ENCODE measurements at places on chromosomes 1 and 21. TPM values are rescaled to one million over a fixed set of nuclear protein-coding genes. Genes with fewer than 3 reads are reported as not detected.
A peak's percentile ranks its signal among the peaks of the same experiment; 100 is the strongest.

VWA5B1 gene
- polyA plus RNA-seq = not detected

WDR47 gene
- polyA plus RNA-seq = 54.7 TPM

IGSF21 gene
- not detected for polyA plus RNA-seq

ADAMTS5 gene
- 0.01 TPM for polyA plus RNA-seq

MYOC gene
- not detected for polyA plus RNA-seq

POMGNT1 gene
- polyA plus RNA-seq = 64.6 TPM

PDZK1IP1 gene
- 29.2 TPM for polyA plus RNA-seq

DNA sequence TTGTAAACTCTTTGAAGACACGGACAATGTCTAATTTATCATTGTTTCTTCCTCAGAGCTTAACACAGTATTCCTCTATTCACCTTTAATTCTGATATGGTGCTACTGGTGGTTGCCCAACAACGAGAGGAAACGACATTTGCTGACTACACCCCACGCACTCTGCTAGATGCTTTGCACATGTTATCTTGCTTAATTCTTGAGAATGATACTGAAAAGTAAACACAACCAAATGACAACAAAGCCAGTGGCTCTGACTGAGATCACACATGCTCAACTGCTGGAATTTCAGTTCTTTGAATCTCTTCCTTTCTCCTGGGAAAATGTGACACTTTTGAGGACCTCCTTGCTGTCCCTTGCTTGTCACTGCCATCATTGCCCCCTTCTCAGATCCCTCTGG is 37.2 kb upstream of the DDAH1 start:
- no peak for DNase-seq

DNA sequence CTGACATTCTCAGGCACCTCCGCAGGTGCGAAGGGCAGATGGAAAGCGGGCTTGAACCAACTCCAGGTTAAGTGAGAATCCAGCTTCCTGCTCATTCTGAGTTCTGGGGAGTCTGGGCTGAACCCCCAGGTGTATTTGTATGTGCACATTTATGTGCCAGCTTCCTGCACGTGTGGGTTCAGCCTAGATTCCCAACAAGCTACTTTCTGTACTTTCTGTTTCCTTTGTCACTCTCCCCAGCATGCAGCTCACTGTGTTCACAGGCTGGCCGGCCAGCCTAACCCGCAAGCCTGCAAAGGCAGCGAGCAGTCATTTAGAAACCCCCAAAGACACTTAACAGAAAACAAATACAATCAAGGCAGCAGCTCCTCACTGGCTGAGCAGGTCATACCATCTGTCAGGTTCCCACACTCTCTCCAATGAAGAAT is 1.3 kb upstream of the IL19 start:
- DNase-seq = no peak

DNA sequence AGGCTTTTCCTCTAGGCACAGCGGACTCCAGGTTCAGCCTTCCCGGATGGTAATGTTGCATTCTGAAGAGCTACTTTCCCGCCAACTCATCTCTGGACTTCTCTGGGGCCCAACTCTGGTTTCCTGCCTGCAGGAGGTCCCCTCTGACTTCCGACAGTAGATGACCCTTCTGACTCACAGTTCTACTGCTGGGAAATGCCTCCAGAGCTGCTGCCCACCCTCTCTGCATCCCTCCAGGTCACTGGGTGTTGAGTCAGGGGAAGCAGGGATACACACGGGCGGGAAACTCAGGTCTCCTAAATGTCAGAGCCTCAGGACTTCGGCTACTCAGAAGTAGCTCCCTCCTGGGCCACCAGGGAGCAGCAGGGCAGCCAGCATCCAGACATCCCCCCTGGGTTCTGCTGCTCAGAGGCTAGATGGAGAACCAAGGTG is 2.1 kb upstream of the KIF21B start:
- no peak for DNase-seq

- DNase-seq = no peak
Measured at GRCh38 chr1:247294282-247294681, 37.4 kb downstream of the ZNF496 start.

- DNase-seq = no peak
Measured at GRCh38 chr1:59364037-59364436, 67.1 kb downstream of the FGGY start.

GRCh38 chr1:95255826-95256225 is 21.8 kb downstream of the RWDD3 start:
- DNase-seq = no peak

GRCh38 chr1:159653201-159653600 is 61.2 kb downstream of the CRP start:
- DNase-seq = no peak

DNA sequence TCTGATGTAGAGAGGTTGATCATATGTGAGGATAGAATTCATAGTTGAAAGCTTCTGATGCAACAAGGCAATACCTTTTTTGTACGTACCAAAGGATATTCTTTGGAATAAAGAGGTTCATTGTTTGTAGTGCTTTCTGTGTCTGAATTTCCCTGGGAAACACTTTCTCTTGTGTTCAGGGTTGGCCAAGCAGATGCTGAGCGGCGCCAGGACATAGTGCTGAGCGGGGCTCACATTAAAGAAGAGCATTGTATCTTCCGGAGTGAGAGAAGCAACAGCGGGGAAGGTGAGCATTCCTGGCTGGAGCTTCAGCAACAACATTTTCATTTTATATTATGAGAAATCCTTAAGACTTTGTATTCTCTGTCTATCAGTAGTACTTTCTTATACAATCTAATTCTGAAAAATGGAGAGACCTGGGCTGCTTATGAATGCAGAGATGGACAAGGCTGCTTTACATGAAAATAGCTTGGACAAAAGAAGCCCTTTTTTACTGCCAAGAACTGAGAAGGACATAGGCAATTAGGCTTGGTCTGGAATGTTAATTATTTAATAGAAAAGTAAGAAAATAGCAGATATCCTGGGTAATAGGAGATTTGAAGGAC is 85.2 kb downstream of the KIF1B start:
- DNase-seq = no peak

GRCh38 chr1:18116777-18117176 is 9.2 kb downstream of the IGSF21 start:
- DNase-seq = no peak

GRCh38 chr1:11908095-11908675 is 18.0 kb downstream of the KIAA2013 start:
- peak; percentile 94 for DNase-seq

DNA sequence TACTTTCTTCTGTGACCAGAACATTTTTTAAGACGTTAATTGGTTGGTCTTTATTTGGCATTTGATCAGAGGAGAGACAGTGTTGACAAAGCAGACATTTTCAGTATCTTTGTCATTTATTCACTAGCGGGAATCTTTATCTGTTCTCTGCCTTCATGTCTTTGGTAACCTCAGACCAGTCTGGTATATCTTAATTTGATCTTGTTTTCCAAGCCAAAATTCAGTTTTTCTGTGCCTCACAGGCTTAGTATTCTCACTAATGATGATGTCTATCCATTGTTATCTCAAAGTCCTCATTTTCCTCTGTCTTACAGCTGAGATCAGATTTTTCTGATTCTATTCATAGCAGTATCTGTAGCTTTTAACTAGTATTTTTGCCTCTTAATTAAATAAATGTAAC is 158.7 kb downstream of the GPR52 start:
- DNase-seq = no peak

DNA sequence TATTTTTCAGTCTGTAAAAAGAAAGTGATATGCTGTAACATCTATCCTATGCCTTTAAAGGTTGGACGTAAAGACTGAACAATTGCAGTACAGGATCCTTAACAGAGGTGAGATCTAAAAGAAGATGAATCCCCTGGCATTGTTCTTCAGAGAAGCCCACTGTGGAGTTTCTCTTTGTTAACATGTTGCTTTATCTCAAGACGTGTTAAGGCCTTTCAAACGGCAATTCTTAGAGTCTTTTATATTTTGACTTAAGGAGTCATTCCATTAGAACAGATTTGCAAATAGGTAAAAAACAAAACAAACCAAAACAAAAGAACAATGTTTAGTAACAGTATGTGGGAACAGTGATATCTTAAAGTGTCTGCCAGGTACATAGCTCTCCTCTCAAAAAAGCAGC is 225.1 kb upstream of the ZP4 start:
- no peak for DNase-seq

GRCh38 chr1:88911161-88911560 is 19.8 kb upstream of the GTF2B start:
- no peak for DNase-seq
